ENCODE measurements at places on chromosomes 2 and 18. TPM values are rescaled to one million over a fixed set of nuclear protein-coding genes. Genes with fewer than 3 reads are reported as not detected.

- no peaks in the 10 kb centered on the region for H3K27me3 ChIP-seq
- H3K36me3 ChIP-seq, result peaks cover 3% of the 10 kb centered on the region
- H3K4me1 ChIP-seq, result peaks cover 25% of the 10 kb centered on the region
Measured at GRCh38 chr2:191221666-191222065, 23.5 kb upstream of the MYO1B start.

DNA sequence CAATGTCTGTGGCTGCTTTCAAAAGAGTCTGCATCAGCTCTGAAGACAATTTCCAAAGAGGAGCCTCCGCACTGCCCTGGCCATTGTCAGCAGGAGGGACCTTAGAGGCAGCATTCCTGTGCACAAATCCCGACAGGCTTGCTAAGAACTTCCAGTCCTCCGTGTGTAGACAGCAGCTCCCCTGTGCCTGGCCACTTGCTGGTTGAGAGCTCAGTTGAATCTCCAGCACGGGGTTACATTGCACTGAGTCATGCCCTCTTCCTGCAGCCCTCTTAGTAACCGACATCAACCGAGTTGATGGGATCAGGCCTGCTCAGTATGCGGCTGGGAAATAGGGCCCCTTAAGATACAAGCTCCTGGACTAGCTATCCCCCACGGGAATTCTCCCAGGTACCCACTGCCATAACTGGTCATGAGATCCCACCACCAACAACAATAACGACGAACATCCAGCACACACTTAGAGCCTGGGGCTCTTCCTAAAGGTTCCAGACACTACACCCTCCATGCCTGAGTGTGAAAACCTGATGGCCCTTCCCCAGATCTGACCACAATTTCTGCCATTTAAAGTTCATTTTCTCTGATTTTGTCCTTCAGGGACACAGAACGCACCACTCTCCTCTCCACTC lies 12.0 kb downstream of the ATP6V1B1 start:
- H3K4me3 ChIP-seq, result peak overlapping the region; percentile 58
- no peaks in the 10 kb centered on the region for H3K36me3 ChIP-seq
- DNase-seq, result no peak
- H3K27me3 ChIP-seq, result peaks cover 24% of the 10 kb centered on the region
- peaks cover 10% of the 10 kb centered on the region for H3K4me1 ChIP-seq

DNA sequence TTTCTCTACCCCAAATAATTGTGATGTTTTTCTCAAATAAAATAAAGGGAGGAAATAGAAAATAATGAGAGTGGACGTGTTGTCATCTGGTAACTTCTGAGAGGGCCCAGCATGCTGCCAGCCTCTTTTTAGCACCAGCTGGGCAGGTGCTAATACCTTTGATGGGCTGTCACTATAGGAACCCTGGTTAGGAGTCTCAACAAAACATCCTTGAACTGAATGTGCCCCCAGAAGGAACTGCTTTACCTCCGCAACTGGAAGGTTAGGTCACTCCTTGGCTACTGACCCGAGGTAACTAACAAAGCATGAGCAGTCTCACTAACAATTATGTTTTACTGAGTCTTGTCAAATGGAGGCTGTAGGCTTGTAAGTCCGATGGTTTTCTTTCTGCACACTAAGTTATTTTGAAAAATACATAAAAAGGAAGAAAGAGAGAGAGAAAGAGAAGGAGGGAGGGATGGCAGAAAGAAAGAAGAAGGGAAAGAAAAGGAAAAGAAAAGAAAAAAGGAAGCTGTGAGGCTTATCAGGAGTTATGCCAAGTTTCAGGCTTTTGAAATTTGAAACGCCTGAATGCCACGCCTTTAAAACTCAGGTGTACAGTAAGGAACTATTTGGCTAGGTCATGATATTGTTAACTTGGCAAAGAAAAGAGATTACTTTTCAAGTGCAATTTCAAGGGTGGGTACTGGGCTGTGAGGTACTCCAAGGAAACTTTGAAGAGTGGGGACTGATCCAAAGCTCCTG lies 91.0 kb downstream of the TGIF1 start:
- no peaks in the 10 kb centered on the region for H3K4me1 ChIP-seq
- H3K27ac ChIP-seq, result no peak overlapping the region
- H3K4me3 ChIP-seq, result no peak overlapping the region
- H3K27me3 ChIP-seq, result peaks cover 25% of the 10 kb centered on the region
- H3K36me3 ChIP-seq, result no peaks in the 10 kb centered on the region

DNA sequence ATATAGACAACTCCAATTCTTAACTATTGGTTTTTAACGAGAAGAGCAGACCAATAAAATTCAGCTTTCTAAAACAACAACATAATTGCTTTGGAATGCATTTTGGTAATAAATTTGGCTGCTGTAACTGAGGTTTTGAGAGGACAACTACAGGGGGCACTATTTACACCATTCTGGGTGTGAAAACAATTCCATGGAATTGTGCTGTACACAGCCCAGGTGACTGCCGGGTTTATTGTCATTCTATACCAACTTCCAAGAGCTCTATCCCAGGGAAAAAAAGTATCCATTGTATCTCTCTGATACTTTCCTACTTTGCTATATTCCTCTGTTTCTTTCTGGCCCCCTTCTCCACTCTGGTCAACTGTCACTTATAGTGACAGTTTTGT lies 38.4 kb downstream of the IRS1 start:
- H3K27ac ChIP-seq, result no peak overlapping the region
- no peaks in the 10 kb centered on the region for H3K27me3 ChIP-seq
- peaks cover 7% of the 10 kb centered on the region for H3K36me3 ChIP-seq
- no peaks in the 10 kb centered on the region for H3K4me1 ChIP-seq
- no peak for DNase-seq

DNA sequence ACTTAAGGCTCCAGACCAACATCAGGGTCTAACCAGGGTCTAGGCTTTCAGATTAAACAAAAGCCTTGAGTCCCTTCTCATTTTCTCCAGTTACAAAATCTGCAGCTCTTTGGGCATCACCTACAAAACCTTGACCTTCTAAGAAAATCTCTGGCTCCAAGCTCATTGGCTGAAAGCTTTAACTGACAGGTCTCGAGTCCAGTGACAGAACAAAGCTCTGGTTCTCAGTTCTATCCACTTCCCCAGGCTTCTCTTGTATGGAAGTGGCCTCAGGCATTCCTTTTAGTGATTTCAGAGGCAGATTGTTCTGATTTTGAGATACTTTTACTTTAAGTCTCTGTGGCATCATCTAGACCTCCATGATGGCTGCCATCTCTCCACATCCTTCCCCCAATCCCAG lies 11.3 kb downstream of the SIX2 start:
- H3K4me1 ChIP-seq, result no peaks in the 10 kb centered on the region
- H3K27ac ChIP-seq, result no peak overlapping the region
- H3K36me3 ChIP-seq, result no peaks in the 10 kb centered on the region

- H3K27ac ChIP-seq, result no peak overlapping the region
- H3K36me3 ChIP-seq, result no peaks in the 10 kb centered on the region
- peak overlapping the region; percentile 78 for H3K4me3 ChIP-seq
- H3K4me1 ChIP-seq, result peaks cover 22% of the 10 kb centered on the region
Measured at GRCh38 chr2:170715932-170716777, 1.0 kb downstream of the SP5 start.

- H3K27me3 ChIP-seq, result no peaks in the 10 kb centered on the region
- no peak overlapping the region for H3K4me3 ChIP-seq
Measured at GRCh38 chr18:38239606-38240005, 674.0 kb upstream of the CELF4 start.

DNA sequence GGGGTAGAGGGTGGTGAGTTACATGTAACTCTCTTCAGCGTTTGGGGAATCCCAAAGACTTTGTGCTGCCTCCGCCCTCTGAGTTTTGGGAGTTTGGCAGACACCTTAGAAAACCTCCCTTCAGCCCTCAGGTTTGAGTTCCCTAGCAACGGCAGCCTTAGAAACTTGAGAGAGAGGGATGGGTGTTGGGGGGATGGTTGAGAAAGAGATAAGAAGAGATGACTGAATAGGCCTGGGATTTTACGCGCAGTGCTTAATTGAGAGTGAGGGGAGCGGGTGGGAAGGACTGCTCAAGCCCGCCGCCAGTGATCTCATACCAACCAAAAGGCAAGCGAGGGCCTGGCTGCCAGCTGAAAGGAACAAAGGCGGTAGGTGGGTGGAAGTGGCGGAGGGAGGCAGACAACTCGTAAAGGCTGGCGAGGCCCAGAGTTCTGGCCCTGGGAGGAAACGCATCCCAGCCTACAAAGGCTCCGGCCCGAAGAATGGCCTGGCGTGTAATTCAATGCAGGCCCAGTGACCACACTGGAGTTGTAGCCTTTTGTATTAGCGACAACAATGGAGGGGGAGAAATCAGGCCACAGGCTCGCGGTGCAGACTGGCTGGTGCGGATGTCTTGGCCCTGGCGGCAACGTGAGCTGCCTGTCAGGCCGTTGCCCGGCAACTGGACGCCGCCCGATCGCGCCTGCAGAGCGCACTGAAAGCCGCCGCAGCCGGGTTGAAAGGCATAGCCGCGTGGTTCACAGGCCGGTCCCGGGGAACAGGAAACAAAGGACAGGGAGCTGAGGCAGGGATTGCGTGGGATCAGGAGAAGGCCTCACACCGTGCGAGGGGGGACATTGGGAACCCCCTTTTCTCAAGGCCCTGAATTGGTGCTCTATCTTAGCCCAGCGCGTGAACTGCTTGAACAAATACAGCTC lies 39.9 kb upstream of the DARS1 start:
- H3K4me1 ChIP-seq, result peaks cover 7% of the 10 kb centered on the region

GRCh38 chr2:64999754-65000153 lies 10.6 kb downstream of the SLC1A4 start:
- DNase-seq, result no peak
- peaks cover 23% of the 10 kb centered on the region for H3K4me1 ChIP-seq
- H3K27me3 ChIP-seq, result no peaks in the 10 kb centered on the region
- H3K4me3 ChIP-seq, result no peak overlapping the region

- H3K27me3 ChIP-seq, result peaks cover 17% of the 10 kb centered on the region
- H3K4me1 ChIP-seq, result no peaks in the 10 kb centered on the region
- H3K4me3 ChIP-seq, result no peak overlapping the region
- no peaks in the 10 kb centered on the region for H3K36me3 ChIP-seq
- H3K27ac ChIP-seq, result no peak overlapping the region
Measured at GRCh38 chr2:111967018-111967417, 68.6 kb downstream of the MERTK start.

- H3K27ac ChIP-seq, result no peak overlapping the region
- peaks cover 27% of the 10 kb centered on the region for H3K36me3 ChIP-seq
- no peak overlapping the region for H3K4me3 ChIP-seq
- no peaks in the 10 kb centered on the region for H3K27me3 ChIP-seq
- peaks cover 51% of the 10 kb centered on the region for H3K4me1 ChIP-seq
Measured at GRCh38 chr18:9086624-9087023, 15.9 kb upstream of the NDUFV2 start.

- no peak overlapping the region for H3K27ac ChIP-seq
- no peaks in the 10 kb centered on the region for H3K27me3 ChIP-seq
- H3K36me3 ChIP-seq, result no peaks in the 10 kb centered on the region
- H3K4me1 ChIP-seq, result no peaks in the 10 kb centered on the region
Measured at GRCh38 chr2:67645280-67646138, 248.4 kb downstream of the ETAA1 start.

GRCh38 chr2:158779621-158780020 lies 15.5 kb upstream of the DAPL1 start:
- no peak overlapping the region for H3K27ac ChIP-seq
- H3K27me3 ChIP-seq, result peaks cover 2% of the 10 kb centered on the region
- H3K4me3 ChIP-seq, result no peak overlapping the region
- no peak for DNase-seq
- no peaks in the 10 kb centered on the region for H3K36me3 ChIP-seq
- peaks cover 1% of the 10 kb centered on the region for H3K4me1 ChIP-seq

- H3K36me3 ChIP-seq, result peaks cover 3% of the 10 kb centered on the region
- no peak overlapping the region for H3K4me3 ChIP-seq
- DNase-seq, result no peak
Measured at GRCh38 chr2:12397854-12398253, 318.9 kb upstream of the TRIB2 start.

GRCh38 chr18:59900222-59901128 lies 679 bp downstream of the PMAIP1 start:
- H3K36me3 ChIP-seq, result peaks cover 20% of the 10 kb centered on the region
- H3K27ac ChIP-seq, result peak overlapping the region; percentile 99
- H3K4me3 ChIP-seq, result peak overlapping the region; percentile 99
- peak; percentile 63 for DNase-seq
- H3K4me1 ChIP-seq, result peaks cover 40% of the 10 kb centered on the region

DNA sequence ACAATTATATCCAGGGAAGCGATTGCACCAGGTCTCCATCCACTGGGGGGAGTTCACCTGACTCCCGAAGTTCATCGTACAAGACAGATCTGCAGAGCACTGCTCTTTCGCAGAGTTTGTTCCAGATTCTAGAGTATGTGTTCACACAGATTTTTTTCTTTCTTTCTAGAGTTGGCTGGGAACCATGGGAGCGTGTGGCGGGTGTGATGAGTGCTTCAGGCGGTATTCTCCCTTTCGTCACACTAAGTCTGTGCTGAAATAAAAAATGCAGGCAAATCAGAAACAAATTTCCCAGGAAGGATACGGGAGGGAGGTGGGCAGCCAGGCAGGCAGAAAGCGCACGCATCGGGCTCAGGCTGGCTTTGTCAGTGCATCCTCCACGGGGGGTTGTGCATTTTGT lies 129.8 kb upstream of the SOX11 start:
- DNase-seq, result no peak
- no peaks in the 10 kb centered on the region for H3K27me3 ChIP-seq
- H3K4me1 ChIP-seq, result no peaks in the 10 kb centered on the region
- no peaks in the 10 kb centered on the region for H3K36me3 ChIP-seq
- H3K27ac ChIP-seq, result no peak overlapping the region

GRCh38 chr2:229350883-229351282 lies 79.8 kb upstream of the PID1 start:
- H3K27ac ChIP-seq, result no peak overlapping the region
- H3K36me3 ChIP-seq, result no peaks in the 10 kb centered on the region
- no peak for DNase-seq

GRCh38 chr2:54773838-54774237 lies 50.4 kb downstream of the EML6 start:
- H3K4me1 ChIP-seq, result no peaks in the 10 kb centered on the region
- no peak for DNase-seq
- peaks cover 2% of the 10 kb centered on the region for H3K36me3 ChIP-seq
- no peak overlapping the region for H3K27ac ChIP-seq
- no peak overlapping the region for H3K4me3 ChIP-seq

Gene OSBPL6
- 0.08 TPM for total RNA-seq

Gene MALL
- not detected for total RNA-seq

Gene SCN1A
- total RNA-seq, result not detected

Gene AGXT
- total RNA-seq, result not detected

Gene CAVIN2
- total RNA-seq, result not detected

Gene STARD6
- total RNA-seq, result not detected

Gene CRACDL
- 0.61 TPM for total RNA-seq
